ENCODE measurements at places on chromosomes 5 and 9. TPM values are rescaled to one million over a fixed set of nuclear protein-coding genes. Genes with fewer than 3 reads are reported as not detected.

GRCh38 chr9:133141833-133142595 lies 21.0 kb upstream of the RALGDS start:
- no peaks in the 10 kb centered on the region for H3K36me3 ChIP-seq
- H3K4me1 ChIP-seq = peaks cover 81% of the 10 kb centered on the region
- H3K27me3 ChIP-seq = no peaks in the 10 kb centered on the region
- H3K27ac ChIP-seq = peak overlapping the region; percentile 60
- DNase-seq = peak; percentile 88
- H3K4me3 ChIP-seq = no peak overlapping the region

The DPYSL3 gene
- total RNA-seq = 49.8 TPM

DNA sequence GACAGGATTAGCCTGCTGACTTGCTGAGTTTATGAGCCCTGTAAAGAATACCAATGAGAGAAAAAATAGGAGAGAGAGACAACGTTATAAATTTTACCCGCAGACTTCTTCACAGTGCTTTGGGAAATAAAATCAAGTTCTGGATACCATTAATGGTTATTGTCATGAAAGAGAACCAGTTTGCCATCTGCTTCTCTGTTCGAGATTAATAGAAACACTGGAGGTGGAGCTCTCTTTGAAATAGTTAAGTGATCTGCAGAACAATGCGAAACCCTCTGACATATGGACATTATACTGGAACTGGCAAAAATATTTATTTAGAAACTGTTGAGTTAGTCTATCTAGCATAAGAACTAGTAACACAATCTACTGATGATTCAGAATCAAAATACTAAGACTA lies 500.7 kb downstream of the CDH12 start:
- H3K27me3 ChIP-seq = no peaks in the 10 kb centered on the region
- no peaks in the 10 kb centered on the region for H3K4me1 ChIP-seq
- no peak overlapping the region for H3K4me3 ChIP-seq
- no peak for DNase-seq

GRCh38 chr5:66518753-66519152 lies 77.4 kb upstream of the MAST4 start:
- no peak overlapping the region for H3K27ac ChIP-seq
- H3K27me3 ChIP-seq = no peaks in the 10 kb centered on the region
- no peak for DNase-seq
- H3K4me3 ChIP-seq = no peak overlapping the region
- no peaks in the 10 kb centered on the region for H3K4me1 ChIP-seq
- H3K36me3 ChIP-seq = no peaks in the 10 kb centered on the region

The IL5 gene
- total RNA-seq = not detected

DNA sequence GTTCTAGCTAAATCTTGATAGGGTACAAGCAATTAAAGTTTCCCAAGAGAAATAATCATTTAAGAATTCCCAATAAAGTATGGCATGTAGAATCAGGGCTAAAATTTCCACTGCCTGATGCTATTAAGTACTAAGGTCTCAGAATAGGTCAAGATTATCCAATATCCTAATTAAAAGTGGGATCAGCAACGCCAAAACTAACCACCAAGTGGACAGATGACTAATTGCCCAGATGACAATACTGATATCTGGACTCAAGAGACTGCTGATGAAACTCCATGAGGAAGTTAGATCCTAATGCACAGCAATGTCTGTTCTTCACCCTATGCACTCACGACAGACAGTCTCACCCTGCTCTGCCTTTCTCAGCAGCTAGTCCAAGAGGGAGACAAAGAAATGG lies 14.3 kb downstream of the DEPDC1B start:
- no peak for DNase-seq
- no peaks in the 10 kb centered on the region for H3K36me3 ChIP-seq
- no peak overlapping the region for H3K4me3 ChIP-seq

- DNase-seq = no peak
- H3K36me3 ChIP-seq = no peaks in the 10 kb centered on the region
- H3K27ac ChIP-seq = no peak overlapping the region
- H3K27me3 ChIP-seq = peaks cover 39% of the 10 kb centered on the region
- H3K4me3 ChIP-seq = no peak overlapping the region
These were observed 976 bp downstream of the RXFP3 start for GRCh38 chr5:33937017-33937706.

GRCh38 chr5:134466241-134467069 lies 54.8 kb upstream of the CDKN2AIPNL start:
- peak overlapping the region; percentile 46 for H3K4me3 ChIP-seq
- H3K4me1 ChIP-seq = peaks cover 32% of the 10 kb centered on the region
- DNase-seq = peak; percentile 97
- no peaks in the 10 kb centered on the region for H3K36me3 ChIP-seq

The DND1 gene
- not detected for total RNA-seq

The UNC13B gene
- total RNA-seq = 25.9 TPM

The ARHGEF39 gene
- 2.5 TPM for total RNA-seq

The C9orf40 gene
- total RNA-seq = 2.0 TPM

GRCh38 chr5:139272471-139273321 lies 20.8 kb upstream of the MATR3 start:
- no peaks in the 10 kb centered on the region for H3K27me3 ChIP-seq
- no peak for DNase-seq
- H3K27ac ChIP-seq = peak overlapping the region; percentile 83
- peaks cover 73% of the 10 kb centered on the region for H3K4me1 ChIP-seq

DNA sequence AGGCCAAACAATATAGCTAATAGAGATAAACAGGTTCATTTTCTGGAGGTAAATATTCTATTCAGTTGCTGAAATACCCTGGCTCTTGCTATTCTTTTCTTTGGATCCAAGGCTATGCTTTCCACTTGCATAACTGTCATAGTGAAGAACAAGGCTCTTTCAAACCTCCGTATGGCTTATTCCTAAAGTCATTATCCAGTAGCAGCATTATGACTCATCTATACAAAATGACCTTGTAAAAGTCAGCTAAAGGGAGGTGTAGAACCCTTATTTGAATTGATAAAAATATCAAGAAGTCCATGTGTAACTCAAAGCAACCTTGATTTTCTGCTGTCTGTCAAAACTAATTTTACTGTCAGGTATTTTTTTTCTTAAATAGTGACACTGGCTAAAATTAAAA lies 447.8 kb downstream of the PLK2 start:
- H3K4me1 ChIP-seq = no peaks in the 10 kb centered on the region
- H3K27me3 ChIP-seq = no peaks in the 10 kb centered on the region
- no peak for DNase-seq
- no peaks in the 10 kb centered on the region for H3K36me3 ChIP-seq

The NRG2 gene
- total RNA-seq = not detected

GRCh38 chr9:86349271-86349670 lies 4.9 kb downstream of the TUT7 start:
- no peak for DNase-seq
- no peak overlapping the region for H3K27ac ChIP-seq
- H3K4me1 ChIP-seq = peaks cover 79% of the 10 kb centered on the region
- peaks cover 38% of the 10 kb centered on the region for H3K36me3 ChIP-seq
- no peak overlapping the region for H3K4me3 ChIP-seq

- DNase-seq = no peak
- H3K27me3 ChIP-seq = no peaks in the 10 kb centered on the region
- H3K4me1 ChIP-seq = no peaks in the 10 kb centered on the region
These were observed 160.4 kb upstream of the MPDZ start for GRCh38 chr9:13439685-13440476.

GRCh38 chr5:59810041-59810440 lies 83.5 kb downstream of the PDE4D start:
- peak; percentile 76 for DNase-seq

DNA sequence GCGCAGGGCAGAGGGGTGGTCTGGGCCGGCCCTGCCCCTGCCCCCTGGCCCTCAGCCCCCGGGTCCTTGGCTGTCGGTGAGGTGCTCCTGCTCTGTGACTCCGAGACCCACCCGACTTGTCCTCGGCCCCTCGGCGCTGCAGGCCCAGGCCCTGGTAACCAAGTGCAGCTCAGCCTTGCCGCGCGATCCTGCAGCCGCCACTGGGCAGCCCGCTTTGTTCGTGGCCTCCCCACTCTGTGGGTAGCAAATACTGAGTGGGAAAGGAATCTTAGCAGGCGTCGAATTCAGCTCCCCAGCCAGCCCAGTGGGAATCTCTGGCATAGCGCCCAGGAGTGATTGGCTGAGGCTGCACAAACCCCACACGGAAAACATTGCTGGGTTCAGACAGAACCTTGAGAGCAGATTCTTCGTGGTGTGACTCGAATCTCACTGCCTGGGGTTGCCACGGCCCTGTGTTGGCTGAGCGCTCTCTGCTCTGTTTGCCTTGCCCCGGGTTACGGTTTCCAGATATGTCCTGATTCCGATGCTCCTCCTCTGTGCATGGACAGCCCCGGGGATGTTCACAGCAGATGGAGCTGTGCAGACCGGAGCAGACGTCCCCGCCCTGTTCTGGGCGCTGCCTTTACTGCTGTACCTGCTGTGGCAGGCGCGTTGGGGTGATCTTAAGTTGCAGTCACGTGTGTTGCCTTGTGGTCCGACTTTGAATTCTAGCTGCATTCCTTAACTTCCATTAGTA lies 13.4 kb upstream of the EXOC3 start:
- no peaks in the 10 kb centered on the region for H3K4me1 ChIP-seq
- H3K4me3 ChIP-seq = no peak overlapping the region
- H3K36me3 ChIP-seq = no peaks in the 10 kb centered on the region
- DNase-seq = peak; percentile 60
- H3K27me3 ChIP-seq = no peaks in the 10 kb centered on the region

GRCh38 chr5:172897481-172898217 lies 61.6 kb upstream of the RPL26L1 start:
- no peak overlapping the region for H3K4me3 ChIP-seq
- DNase-seq = peak; percentile 67
- H3K36me3 ChIP-seq = peaks cover 20% of the 10 kb centered on the region
- no peaks in the 10 kb centered on the region for H3K27me3 ChIP-seq
- H3K27ac ChIP-seq = peak overlapping the region; percentile 96

The KIF24 gene
- 0.29 TPM for total RNA-seq

DNA sequence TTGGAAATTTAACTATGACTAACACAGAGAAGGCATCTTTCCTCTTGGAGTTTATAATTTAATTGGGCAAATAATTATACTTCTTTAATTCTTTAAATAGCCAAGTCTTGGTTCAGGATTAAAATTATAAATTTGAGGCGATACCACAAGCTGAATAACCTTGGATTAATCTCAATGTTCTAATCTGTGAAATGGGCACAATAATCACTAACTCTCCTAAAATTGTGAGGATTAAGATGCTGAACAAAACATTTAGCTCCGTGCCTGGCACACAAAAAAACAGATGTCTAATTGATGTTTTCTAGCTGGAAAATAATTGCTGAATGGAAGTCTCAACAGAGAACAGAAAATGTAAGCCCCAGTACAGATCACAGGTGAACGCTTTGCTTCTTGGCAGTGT lies 69.7 kb upstream of the TRIM32 start:
- peaks cover 11% of the 10 kb centered on the region for H3K36me3 ChIP-seq
- H3K27ac ChIP-seq = no peak overlapping the region
- H3K27me3 ChIP-seq = no peaks in the 10 kb centered on the region
- DNase-seq = no peak
- H3K4me1 ChIP-seq = no peaks in the 10 kb centered on the region
- H3K4me3 ChIP-seq = no peak overlapping the region

The MYO10 gene
- 233 TPM for total RNA-seq

GRCh38 chr5:78755822-78756429 lies 107.4 kb upstream of the LHFPL2 start:
- no peak for DNase-seq
- no peaks in the 10 kb centered on the region for H3K27me3 ChIP-seq
- no peaks in the 10 kb centered on the region for H3K36me3 ChIP-seq

GRCh38 chr5:131259326-131259725 lies 4.5 kb upstream of the CDC42SE2 start:
- no peaks in the 10 kb centered on the region for H3K36me3 ChIP-seq
- no peaks in the 10 kb centered on the region for H3K27me3 ChIP-seq
- no peak for DNase-seq
- peaks cover 24% of the 10 kb centered on the region for H3K4me1 ChIP-seq
- no peak overlapping the region for H3K4me3 ChIP-seq

GRCh38 chr9:35845824-35846771 lies 17.1 kb downstream of the TMEM8B start:
- peaks cover 49% of the 10 kb centered on the region for H3K4me1 ChIP-seq
- no peak for DNase-seq
- peaks cover 31% of the 10 kb centered on the region for H3K36me3 ChIP-seq
- no peak overlapping the region for H3K4me3 ChIP-seq
- H3K27me3 ChIP-seq = no peaks in the 10 kb centered on the region

GRCh38 chr9:69474821-69475220 lies 149.8 kb downstream of the ENTREP1 start:
- H3K4me1 ChIP-seq = peaks cover 15% of the 10 kb centered on the region
- no peak overlapping the region for H3K4me3 ChIP-seq
- no peaks in the 10 kb centered on the region for H3K27me3 ChIP-seq
- peak; percentile 28 for DNase-seq
- no peaks in the 10 kb centered on the region for H3K36me3 ChIP-seq

GRCh38 chr9:72217306-72217842 lies 68.1 kb downstream of the GDA start:
- no peak overlapping the region for H3K27ac ChIP-seq
- DNase-seq = no peak
- no peaks in the 10 kb centered on the region for H3K4me1 ChIP-seq
- no peaks in the 10 kb centered on the region for H3K36me3 ChIP-seq
